ENCODE measurements at places on chromosomes 12 and 14.

GRCh38 chr12:84764001-84764400 lies 148.6 kb downstream of the SLC6A15 start:
- DNase-seq, result no peak

DNA sequence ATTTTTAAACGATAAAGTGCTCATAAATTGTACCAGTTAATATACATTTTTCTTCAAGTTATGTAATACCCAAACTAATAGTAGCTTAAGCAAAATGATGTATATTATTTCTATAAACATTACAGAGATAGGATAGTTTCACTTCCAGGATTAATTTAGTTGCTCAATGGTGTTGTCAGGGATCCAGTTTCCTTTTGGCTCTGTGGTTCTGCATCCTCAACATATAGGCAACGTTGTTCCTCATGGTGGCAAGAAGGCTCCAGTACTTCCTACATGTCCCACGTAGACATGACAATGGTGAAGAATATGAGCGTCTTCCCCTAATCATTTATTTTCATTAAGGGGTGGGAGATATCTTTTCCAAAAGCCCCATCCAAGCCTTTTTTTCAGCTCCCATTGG lies 60.7 kb upstream of the DCD start:
- DNase-seq, result no peak

DNA sequence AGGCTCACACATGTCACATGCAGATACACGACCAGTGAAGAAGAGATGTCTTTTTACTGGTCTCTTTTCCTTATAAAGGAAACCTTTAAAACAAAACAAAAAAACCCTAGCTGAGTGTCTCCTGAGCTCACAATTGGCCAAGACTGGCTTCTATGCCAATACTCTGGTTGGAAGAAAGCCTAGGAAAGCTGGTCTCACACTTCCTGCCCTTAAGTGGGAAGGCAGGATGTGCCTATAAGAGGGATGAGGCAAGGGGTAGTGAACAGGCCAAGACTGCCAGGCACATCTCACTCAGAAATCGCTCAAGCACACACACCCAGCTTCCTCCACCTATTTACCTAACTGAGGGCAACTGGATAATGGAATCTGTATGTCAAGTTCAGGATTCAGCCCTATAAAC lies 50.0 kb downstream of the SOCS2 start:
- DNase-seq, result no peak

GRCh38 chr14:105855246-105855892 lies 329.0 kb downstream of the TMEM121 start:
- DNase-seq, result no peak

DNA sequence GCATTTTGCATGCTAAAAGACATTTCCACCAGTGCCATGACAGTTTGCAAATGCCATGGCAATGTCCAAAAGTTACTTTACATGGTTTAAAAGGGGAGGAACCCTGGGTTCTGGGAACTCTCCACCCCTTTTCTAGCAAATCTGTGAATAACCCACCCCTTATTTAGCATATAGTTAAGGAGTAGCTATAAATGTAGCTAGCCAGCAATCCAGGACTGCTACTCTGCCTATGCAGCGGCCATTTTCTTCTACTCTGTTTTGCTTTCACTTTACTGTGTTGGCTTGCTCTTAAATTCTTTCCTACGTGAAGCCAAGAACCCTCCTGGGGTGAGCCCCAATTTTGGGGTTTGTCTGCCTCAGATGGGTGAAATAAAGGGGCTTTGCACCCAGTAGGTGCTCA lies 141.0 kb downstream of the PTPN11 start:
- no peak for DNase-seq

- peak; percentile 92 for DNase-seq
These were observed 8.3 kb upstream of the GOLGA5 start for GRCh38 chr14:92785667-92786426.

DNA sequence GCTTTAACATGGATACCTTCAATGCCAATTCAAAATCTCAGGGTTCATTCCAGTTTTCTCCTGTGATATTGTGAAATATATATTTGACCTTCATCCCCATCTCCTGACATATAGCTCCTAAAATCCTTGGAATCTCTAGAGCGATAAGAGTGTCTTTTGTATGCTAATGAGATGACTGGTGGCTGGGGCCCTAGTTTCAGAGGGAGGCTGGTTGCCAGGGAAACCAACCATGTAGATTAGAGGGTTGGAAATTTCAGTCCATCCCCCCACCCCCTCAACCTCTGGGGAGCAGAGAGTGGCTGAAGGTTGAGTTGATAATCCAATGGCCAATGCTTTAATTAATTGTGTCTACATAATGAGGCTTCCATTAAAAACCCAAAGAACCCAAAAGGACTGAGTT lies 59.4 kb downstream of the SDR9C7 start:
- DNase-seq, result no peak

DNA sequence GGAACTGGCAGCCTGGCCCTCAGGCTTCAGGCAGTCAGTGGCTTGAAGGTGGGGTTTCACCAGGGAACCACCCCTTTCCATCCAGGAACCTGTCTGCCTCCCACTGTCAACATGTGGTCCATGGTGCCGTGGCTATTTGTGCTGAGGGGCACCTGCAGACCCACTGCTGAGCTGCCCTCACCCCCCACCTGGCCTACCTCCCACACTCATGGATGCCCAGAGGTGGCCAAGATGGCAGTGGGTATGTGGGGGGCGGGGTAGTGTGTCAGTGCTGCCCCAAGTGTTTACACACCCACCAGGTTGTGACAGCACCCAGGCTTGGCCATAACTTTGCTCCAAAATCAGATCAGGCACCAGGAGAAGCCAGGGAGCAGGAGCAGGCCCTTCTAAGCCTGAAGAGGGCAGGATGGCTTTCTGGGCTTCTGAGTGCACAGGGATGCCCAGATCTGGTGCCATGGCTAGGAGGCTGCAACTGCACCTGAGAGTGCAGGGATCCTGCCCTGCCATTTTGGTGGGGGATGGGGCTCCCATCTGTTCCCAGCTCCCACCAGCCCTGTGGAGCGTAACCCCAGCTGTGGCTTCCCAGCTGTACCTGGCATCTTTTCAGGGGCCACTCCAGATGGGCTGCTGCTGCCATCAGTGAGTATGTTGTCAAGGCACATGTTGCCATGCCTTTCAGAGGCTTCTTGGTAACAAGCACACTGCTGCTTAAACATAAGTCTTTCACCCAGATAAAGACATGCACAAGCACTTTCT lies 263.9 kb downstream of the LRIG3 start:
- DNase-seq, result no peak

DNA sequence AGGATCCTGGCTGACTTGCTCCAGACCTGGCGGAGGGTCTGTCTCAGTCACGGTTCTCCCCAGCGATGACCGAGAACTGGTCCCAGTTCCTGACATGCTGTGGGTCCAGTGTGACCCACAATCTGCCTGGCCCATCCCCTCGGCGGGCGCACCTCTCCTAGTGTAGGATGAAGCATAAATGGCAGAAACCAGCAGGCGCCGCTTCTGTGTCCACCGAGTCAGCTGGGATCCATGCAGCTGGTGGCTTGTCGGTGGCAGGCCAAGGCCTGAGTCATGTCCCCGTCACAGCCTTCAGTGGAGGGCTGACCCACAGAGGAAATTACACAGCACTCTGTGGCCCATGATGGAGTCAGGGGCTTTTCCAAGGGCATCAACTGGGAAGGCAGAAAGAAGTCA lies 38.5 kb downstream of the NFKBIA start:
- DNase-seq, result no peak

- no peak for DNase-seq
These were observed 1.1 kb upstream of the RIOX1 start for GRCh38 chr14:73489481-73490175.

GRCh38 chr12:67697967-67698366 lies 49.4 kb downstream of the DYRK2 start:
- DNase-seq, result no peak

DNA sequence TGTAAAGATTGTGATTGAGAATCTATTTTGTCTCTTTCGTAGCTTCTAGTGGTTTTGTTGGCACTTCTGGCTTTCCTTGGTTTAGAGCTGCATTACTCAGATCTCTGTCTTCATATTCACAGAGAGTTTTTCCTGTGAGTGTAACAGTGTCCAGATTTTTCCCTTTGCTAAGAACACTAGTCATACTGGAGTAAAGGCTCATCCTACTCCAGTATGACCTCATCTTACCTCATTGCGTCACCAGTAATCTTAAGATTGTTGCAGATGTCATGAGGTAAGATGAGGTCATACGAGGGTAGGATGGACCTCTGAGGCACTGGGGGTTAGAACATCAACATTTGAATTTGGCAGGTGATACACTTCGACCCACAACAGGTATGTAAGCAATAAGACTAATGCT lies 461.2 kb downstream of the FLRT2 start:
- no peak for DNase-seq

DNA sequence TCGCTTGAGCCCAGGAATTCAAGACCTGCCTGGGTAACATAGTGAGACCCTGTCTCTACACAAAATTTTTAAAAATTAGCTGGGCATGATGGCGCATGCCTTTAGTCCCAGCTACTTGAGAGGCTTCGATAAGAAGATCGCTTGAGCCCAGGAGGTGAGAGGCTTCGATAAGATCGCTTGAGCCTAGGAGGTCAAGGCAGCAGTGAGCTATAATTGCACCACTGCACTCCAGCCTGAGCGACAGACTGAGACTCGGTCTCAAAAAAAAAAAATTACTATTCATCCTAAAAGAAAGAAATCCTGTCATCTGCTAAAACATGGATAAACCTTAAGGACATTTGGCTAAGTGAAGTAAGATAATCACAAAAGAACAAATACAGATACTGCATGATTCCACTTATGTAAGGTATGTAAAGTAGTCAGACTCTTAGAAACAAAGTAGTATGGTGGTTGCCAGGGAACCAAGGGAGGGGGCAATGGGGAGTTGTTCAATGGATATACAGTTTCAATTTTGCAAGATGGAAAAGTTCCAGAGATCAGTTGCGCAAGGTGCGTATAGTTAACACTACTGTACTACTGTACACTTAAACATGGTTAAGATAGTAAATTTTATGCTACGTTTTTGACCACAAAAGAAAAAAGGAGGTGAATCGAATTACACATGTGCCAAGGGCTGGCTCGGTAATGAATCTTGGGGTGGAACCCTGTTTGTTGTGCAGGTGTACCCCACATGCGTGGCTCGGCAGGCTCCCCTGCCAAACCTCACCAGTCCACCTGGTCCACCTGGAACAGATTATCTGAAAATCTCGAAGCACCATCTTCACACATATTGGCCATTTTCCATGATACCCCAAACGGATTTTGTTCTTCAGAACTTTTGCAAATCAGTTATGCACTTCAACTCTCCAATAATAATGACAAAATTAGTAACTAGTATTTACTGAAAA lies 18.3 kb upstream of the ATP2A2 start:
- DNase-seq, result no peak

GRCh38 chr12:43063650-43064049 lies 474.1 kb upstream of the PRICKLE1 start:
- peak; percentile 65 for DNase-seq

DNA sequence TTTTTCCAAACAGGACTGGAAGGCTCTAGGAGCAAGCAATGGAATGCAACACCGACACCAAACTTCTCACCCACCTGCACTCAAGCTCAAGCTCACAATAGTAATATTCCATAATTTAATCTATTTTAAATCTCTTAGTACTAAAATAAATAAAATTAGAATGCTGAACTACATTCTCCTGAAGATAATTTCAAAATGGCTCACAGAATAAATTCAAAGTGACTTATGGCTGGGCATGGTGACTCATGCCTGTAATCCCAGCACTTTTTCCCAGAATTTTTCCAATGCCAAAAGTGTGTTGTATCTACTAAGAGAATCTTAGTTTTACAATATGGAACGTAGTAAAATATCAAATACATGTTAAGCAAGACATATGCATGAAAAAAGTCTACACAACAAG lies 31.5 kb downstream of the DUSP16 start:
- DNase-seq, result no peak

DNA sequence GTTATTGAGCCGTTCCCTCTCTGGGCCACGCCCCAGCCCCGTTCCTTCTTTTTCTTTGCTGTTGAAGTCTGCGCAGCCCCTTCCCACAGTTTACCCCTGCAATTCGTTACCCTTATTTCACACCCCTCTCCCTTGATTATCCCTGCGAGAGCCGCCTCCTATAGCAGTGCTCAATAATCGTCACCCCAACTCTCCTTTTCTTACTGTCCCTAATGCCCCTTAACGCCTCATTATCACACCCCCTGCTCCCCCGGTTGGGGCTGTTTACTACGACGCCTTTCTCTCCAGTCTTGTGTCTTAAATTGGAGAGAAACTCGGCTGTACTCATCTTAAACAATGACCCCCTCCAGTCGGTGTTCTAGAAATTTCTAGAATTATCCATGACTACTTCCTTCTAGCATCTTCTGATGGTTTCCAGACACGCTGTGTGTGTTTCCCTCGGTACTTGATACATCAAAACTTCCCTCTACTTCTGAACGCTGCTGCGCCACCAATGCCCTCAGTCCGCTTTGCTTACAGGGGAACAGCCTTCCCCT lies 713 bp upstream of the FBXL14 start:
- DNase-seq, result no peak

- DNase-seq, result no peak
These were observed 787 bp downstream of the HECTD4 start for GRCh38 chr12:112381406-112381882.

GRCh38 chr12:97335115-97335514 lies 127.5 kb upstream of the RMST start:
- no peak for DNase-seq

DNA sequence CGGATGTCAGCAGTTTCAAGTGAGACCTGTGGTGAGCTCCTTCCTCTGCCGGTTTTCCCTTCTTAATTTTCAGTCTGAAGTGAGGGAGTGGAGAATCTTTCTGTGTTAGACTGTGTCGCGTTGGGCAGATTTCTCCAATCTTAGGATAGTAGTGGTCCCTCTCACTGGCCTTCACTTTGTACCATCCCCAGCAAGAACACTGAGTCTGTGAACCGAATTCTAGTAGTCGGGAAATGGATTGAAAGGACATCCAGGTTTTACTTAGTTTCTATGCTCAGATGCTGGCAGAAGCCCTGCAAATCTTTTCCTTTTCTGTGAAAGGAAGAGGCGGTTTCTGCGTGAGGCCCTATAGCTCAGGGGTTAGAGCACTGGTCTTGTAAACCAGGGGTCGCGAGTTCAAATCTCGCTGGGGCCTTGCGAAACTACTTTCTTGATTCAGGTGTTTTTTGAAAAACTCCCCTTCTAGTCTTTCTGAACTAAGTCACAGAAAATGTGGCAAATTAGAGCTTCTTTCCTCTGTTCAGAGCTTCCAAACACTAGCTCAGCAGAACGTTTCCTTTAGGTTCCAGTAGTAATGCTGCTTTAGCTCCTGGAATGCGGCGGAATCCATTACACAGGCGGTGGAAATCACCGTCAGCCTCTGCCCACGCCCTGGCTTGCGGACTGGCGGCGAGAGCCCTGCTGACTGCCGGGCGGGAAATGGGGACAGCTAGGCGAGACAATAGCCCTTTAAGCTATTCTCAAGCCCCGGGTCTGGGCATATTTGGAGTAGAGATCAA lies 2.8 kb upstream of the RNASE4 start:
- DNase-seq, result peak; percentile 95

Data from brain microvascular endothelial cell (primary cell).